ENCODE measurements at places on chromosomes 5 and 9.

DNA sequence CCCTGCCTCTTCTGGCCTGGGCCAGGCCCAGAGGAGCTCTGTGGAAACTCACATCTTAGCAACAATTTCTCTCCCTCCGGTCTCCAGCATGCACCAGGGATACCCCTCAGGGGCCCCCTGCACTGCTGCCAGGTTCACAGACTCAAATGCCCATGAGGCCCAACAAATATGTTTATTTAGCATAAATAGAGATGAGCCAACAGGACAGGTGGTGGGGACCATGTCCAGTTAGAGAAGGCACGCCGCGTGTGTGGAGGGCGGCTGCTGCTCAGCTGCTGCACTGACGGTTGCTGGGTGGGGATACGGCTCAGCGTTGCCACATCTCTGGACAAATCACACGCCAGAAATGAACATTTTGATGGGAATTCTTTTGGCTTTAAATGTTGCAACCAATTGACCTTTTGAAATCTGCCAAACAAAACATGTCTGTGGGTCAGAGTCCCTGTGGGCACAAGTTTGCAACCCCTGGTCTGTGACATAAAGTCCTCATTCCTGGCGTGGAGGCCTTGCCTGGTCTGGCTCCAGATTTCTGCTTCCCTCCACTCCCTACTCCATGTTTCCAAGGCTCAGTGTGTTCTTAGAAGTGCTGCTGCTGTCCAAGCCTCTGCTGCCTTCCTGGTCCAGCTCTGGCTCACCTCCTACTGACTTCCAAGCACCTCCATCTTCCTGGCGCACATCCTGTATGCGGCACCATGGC lies 88.9 kb downstream of the AMBP start:
- no peak for DNase-seq
- H3K27ac ChIP-seq: no peak overlapping the region

GRCh38 chr9:115596021-115596745 lies 478.2 kb upstream of the TNC start:
- H3K27ac ChIP-seq: no peak overlapping the region
- no peak overlapping the region for H3K4me3 ChIP-seq
- H3K4me1 ChIP-seq: peaks cover 6% of the 10 kb centered on the region
- no peaks in the 10 kb centered on the region for H3K27me3 ChIP-seq

GRCh38 chr5:138372225-138372624 lies 19.7 kb downstream of the KDM3B start:
- H3K27me3 ChIP-seq: no peaks in the 10 kb centered on the region
- peaks cover 4% of the 10 kb centered on the region for H3K36me3 ChIP-seq
- DNase-seq: no peak
- H3K4me1 ChIP-seq: no peaks in the 10 kb centered on the region

- no peak overlapping the region for H3K4me3 ChIP-seq
- no peaks in the 10 kb centered on the region for H3K36me3 ChIP-seq
- DNase-seq: no peak
- no peaks in the 10 kb centered on the region for H3K27me3 ChIP-seq
- peaks cover 27% of the 10 kb centered on the region for H3K4me1 ChIP-seq
These were observed 75.6 kb downstream of the RALGPS1 start for GRCh38 chr9:126989847-126990842.

GRCh38 chr9:16458696-16459420 lies 411.6 kb downstream of the BNC2 start:
- H3K27me3 ChIP-seq: no peaks in the 10 kb centered on the region
- no peak overlapping the region for H3K4me3 ChIP-seq
- H3K27ac ChIP-seq: no peak overlapping the region

DNA sequence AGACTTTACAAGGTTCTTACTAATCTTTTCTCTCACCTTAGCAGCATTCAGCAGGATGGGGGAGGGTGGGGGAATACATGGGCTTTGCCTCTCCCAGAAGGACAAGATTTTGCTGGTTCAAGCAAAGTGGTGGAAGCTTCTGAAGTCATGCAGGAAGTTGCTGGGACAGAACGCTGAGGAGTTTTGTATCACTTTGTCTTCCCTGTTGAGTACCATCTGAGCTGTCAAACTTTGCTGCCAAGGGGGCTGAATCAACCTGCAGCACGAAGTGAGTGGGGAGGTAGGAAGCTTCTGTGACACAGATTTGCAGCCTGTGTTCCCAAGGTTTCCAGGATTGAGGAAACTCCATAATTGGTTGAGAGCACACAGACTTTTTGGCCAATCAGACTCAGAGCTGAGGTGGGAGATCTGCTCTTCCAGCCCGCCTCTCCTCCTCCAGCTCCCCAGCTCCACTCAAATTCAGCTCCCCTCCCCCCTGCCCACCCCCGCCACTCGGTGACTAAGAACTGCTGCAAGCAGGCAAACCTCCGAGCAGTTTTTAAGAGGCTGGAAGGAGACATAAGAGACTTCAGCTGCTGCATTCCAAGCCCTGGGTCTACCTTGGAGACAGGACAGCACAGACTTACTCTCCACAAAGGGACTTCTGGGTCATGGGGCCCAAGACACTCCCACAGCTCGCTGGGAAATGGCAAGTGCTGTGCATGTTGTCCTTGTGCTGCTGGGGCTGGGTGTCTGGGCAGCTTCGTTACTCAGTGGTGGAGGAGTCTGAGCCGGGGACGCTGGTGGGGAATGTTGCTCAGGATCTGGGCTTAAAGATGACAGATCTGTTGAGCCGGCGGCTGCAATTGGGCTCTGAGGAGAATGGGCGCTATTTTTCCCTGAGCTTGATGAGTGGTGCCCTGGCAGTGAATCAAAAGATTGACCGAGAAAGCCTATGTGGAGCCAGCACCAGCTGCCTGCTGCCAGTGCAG lies at the start of gene PCDHGC5:
TSS of gene PCDHGC5 (plus strand) at position 491 of the 971 bp plus-strand sequence. CDS start at position 651, 160 bp downstream.
- no peak within 1 kb of the TSS for H3K4me3 ChIP-seq
- H3K27me3 ChIP-seq: peaks cover 24% of the 10 kb centered on the region
- H3K4me1 ChIP-seq: no peaks in the 10 kb centered on the region
- no peak within 1 kb of the TSS for H3K27ac ChIP-seq
